ENCODE measurements at places on chromosomes 7 and 10. TPM values are rescaled to one million over a fixed set of nuclear protein-coding genes. Genes with fewer than 3 reads are reported as not detected.

FOXP2 gene
- total RNA-seq: not detected

UPK3B gene
- total RNA-seq: 1.6 TPM

KLF14 gene
- not detected for total RNA-seq

CALHM3 gene
- total RNA-seq: not detected

SLC39A12 gene
- total RNA-seq: not detected

MSMB gene
- total RNA-seq: not detected

OPN4 gene
- total RNA-seq: not detected

KCP gene
- total RNA-seq: 0.17 TPM

SAMD9 gene
- total RNA-seq: 15.3 TPM

OR2A42 gene
- total RNA-seq: not detected

DNA sequence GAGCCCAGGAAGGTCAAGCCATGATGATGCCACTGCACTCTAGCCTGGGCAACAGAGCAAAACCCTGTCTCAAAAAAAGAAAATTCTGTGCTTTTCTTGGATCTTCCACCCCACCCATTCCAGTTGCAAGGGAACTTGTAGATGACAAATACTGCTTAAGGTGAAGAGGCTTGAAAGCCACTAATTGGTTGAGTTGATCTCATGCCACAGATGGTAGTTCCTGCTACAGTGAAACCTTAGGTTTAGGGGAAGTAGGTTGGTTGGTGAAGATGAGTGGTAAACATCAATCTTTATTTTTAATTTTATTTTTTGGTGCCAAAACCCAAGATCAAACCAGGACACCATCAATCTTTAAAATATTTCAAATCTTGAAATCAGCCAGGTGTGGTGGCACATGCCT is 2.9 kb upstream of the GDI2 start:
- no peak for DNase-seq

GRCh38 chr7:70568674-70569334 is 563.1 kb upstream of the GALNT17 start:
- DNase-seq: no peak

DNA sequence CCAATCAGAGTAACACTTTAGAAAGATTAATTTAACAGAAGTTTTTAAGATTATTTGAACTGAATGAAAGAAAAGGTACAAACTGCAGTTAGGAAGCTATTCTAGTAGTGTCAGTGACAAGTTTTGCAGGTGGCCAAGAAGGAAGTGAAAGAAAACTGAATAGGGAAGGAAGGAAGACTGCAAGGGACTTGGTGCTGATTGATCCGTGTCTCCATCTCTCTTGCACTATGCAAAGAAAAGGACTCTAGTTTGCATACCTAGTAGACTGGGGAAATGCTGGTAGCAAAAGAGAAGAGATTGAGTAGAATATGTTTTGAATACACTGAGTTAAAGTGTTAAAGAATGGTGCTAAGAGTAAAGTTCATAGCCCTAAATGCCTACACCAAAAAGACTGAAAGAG is 33.0 kb downstream of the OR6V1 start:
- DNase-seq: no peak

GRCh38 chr10:80896959-80897358 is 359.3 kb downstream of the SH2D4B start:
- no peak for DNase-seq

- no peak for DNase-seq
Observed at GRCh38 chr7:36448781-36449379, 59.2 kb downstream of the ANLN start.

DNA sequence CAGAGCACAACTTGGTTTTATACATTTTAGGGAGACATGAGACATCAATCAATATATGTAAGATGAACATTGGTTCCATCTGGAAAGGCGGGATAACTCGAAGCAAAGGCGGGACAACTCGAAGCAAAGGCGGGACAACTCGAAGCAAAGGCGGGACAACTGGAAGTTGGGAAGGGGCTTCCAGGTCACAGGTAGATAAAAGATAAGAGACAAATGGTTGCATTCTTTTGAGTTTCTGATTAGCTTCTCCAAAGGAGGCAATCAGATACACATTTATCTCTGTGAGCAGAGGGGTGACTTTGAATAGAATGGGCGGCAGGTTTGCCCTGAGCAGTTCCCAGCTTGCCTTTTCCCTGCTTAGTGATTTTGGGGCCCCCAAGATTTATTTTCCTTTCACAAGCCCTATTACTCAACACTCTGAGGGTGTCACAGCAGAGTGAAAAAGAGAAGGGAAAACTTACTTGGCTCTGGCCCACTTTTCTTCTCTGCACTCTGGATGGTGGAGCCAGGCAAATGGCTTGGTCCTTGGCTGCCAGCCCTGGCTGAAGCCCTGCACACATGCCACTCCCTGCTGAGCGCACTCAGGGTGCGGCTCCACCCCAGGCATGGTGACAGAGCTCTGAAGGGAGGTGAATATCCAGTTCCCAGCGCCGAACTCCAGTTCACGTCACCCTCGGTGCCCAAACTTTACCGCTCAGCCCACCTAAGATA is 46.7 kb downstream of the PARD3 start:
- no peak for DNase-seq

- peak; percentile 67 for DNase-seq
Observed at GRCh38 chr10:17617031-17617911, at the start of gene HACD1. Gene HACD1, minus strand, starts transcription at chr10:17617374. Its CDS starts 35 bp downstream, at chr10:17617339.

DNA sequence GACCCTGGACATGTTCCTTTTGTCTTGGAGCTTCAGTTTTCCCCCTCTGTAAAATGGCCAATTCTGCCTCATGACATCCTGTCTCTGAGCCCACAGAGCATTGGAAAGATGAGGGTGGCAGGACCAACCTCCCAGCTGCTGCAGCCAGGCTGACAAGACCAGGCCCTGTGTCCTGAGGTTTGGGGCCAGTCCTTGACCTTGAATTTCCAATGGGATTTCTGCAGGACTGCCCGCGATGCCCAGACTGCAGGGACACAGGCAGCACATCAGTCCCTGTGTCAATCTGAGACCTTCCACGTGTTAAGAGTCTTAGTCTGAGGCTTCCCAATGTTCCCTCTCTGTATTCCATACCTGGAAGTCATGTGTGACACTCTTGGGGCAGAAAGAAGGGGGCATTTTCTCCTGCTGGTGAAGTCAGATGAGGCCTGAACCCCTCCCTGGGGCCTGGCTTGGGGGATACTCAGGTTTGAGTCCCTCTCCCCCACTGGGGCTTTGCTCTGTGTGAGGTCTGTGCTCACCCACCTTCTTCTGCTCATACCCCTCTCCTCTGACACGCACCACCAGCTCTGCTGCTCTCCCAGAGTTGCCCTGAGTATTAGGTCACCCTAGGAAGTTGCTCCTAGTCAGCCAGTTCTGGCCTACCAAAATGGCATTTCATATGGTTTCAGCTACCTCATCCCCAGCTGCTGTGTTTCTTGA is 79.2 kb downstream of the ADCY1 start:
- no peak for DNase-seq

GRCh38 chr10:5584895-5585516 is 60.2 kb downstream of the CALML3 start:
- DNase-seq: no peak

DNA sequence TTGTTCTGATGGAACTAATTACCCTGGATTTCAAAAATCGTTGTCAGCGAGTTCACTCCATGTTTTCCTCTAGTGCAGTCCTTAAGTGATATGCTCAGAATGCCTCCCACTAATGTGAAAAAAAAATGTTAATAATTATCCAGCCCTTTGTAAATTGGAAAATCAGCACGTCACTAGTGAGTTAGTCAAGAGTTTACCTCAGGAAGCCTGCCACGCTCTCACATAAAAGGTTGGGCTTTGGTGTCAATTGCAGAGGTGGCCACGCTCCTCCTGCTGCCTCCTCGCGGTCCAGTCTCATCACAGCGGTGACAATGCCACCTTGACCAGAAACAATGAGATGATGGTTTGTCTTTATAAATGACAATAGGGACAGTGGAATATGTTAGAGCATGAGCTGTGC is 22.5 kb downstream of the UPP1 start:
- DNase-seq: no peak

DNA sequence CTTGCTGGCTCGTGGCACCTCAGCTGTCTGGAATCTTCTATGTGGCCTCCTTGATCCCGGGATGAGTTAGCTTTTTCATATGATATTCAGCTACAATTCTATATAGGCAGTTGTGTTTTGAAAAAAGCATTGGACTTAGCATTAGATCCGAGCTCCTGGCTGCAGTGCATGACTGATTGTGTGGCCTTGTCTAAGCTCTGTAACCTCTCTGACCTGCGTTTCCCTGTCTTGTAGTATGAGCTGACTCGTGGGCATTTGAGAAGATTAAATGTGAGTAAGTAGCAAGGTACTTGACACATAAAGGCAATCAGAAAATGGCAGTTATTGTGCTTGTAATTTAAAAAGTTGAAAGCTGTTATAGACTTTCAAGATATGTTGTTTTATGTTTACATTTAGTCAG is 85.9 kb downstream of the CCNY start:
- DNase-seq: no peak

GRCh38 chr7:70325509-70326101 is 727.3 kb downstream of the AUTS2 start:
- DNase-seq: no peak

GRCh38 chr7:66250711-66251110 is 45.6 kb downstream of the TPST1 start:
- no peak for DNase-seq

DNA sequence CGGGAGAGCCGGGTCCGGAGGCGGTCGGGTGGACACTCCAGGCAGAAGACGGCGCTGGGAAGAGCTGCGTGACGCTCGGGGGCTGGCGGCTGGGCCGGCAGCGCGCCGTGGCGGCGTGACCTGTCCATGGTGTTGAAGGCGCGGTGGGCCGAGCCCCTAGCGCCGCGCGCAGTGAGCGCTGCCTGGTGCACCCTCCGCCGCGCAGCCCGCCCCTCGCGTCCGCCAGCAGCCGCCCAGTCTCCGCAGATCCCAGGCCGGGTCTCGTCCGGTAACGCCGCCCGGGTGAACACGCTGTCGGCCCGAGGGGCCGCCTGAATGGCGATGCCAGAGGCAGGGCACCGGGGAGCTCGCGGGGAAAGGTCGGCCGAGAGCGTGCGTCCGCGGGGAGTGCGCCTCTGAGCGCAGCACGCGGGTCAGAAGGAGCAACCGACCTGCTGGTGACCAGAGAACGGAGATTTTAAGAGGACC is 657 bp upstream of the TMEM178B start:
- peak; percentile 62 for DNase-seq

DNA sequence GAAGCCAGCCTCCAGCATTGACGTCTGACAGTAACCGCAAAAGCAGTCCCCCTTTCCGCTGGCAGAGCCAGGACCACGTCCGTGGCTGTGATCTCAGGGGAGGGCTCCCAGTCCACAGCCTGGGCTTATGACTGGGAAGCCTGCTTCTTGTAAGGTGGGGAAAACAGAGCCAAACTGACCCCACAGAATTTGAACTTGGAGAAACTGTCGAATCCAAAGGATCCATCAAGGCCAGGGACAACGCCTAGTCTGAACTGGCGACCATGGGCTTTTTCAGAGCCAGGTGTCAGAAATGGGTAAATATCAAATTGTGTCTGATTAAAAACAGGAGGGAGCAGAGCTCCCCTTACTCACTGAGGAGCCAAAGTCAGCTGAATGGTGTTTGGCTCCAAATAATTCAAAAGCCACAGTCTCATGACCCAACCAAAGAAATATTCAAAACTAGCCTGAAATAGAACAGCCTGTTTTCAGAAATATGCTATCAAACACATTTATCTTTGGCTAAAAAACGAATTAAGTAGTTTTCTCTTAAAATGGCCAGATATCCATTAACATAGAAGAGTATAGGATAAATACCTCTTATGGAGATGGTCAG is 751.4 kb upstream of the GALNT17 start:
- no peak for DNase-seq

GRCh38 chr10:58645416-58646146 is 132.9 kb downstream of the BICC1 start:
- DNase-seq: no peak

DNA sequence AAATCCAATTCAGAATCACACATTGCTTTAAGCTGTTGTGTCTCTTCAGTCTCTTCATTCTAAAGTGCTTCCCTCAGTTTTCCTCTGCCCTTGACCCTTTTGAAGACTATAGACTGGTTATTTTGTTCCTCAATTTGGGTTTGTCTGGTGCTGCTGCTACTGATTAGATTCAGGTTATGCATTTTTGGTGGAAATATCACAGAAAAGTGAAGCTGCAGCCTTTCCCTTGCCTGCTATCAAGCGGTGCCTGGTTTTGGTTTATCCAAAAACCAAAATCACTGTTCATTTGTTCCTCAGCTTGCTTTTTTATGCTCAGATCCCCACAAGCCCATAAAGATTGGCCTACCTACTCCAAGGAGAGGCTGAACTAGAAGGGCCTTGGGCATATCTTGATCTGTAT is 55.2 kb downstream of the ELMO1 start:
- no peak for DNase-seq

GRCh38 chr7:4725850-4726450 is 43.9 kb downstream of the FOXK1 start:
- no peak for DNase-seq

GRCh38 chr7:100413889-100414288 is 14.6 kb downstream of the ZCWPW1 start:
- no peak for DNase-seq

DNA sequence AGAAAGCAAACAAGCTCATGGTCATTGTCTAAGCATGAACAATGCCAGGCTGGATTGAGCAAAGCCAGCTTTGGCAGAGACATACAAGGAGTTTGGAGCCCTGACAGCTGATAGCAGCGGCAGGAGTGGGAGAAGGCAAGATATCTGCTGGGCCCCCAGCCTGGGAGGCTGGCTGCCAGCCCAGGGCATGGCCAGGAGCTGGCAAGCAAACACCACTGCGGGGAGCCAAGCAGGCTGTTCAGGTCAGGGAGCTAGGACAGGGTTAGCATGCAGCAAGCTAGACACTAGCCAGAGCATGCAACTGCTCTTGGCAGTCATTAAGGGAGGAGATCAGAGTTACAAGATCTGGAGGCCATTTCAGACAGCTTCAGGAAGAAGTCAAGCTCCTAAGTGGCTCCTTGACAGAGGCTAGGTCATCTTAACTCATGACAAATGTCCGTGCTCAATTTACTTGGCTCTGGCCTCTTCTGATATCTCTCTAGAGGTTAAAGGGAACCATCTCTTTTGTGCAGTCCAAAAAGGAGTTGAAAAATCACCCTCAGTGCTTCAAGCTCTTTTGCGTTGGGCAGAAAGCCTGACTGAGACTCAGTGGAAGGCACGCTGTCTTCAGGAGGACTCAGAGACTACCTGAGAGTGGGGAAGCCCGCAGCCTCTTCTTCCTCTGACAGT is 436.8 kb upstream of the C7orf33 start:
- DNase-seq: no peak

GRCh38 chr10:109838592-109839244 is 84.6 kb downstream of the XPNPEP1 start:
- no peak for DNase-seq

All from natural killer cell treated with Interleukin-12 subunit alpha and Interleukin-12 subunit beta and Interleukin-15 and Interleukin-18, amount 100 ng/mL, for 72 hours (primary cell).